ENCODE measurements at places on chromosomes 12 and 14.

DNA sequence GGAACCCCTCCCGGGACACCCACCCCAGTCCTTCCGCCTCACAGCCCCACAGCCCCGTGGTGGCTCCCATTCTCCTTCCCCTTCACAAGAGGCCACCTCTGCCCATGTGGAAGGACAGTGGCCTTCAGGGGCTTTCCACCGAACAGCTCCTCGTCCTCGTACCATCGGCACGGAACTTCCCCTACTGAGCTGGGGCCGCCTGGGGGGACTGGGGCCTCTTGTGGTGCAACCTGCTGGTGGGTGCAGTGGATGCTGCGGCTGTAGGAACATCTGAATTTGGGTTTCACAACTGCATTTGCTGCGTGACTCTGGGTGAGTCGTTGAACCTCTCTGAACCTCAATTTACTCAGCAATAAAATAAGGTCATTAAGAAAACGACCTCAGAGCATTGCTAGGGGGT lies 50.9 kb downstream of the RFLNA start:
- no peak for DNase-seq

GRCh38 chr12:129873111-129873832 lies 30.6 kb downstream of the TMEM132D start:
- DNase-seq, result no peak

- peak; percentile 97 for DNase-seq
These were observed 273.1 kb downstream of the C12orf50 start for GRCh38 chr12:87756111-87756510.

GRCh38 chr12:59115526-59115925 lies 195.2 kb upstream of the LRIG3 start:
- no peak for DNase-seq

DNA sequence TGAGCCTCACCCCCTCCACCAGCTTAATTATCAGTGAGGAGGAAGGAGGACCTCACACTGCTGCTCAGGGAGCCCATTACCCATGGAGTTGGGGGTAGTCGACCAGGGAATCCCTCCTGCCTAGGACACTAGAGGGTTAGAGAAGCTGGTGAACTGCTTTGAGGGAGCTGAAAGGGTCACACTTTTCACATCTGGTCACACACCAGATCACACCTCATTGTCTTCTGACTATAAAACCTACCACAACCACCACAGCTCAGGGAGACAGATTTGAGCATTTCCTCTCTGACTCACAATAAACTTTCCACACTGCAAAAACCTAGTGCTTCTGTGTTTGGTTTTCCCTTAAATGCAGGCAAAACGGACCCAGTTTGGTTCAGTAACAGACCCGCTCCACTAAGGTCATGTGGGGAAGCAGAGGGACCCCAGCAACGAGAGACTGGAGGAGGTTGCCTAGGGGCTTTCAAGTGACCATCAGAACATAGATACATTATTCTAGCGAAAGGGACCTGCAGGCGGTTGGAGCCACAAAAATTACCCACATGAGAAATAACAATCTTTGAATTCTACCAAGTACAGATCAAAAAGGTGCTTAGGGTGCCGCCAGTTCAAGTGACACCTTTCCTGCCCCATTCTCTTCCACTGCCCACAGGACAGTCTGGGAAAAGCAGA lies 151.4 kb upstream of the AVPR1A start:
- no peak for DNase-seq

DNA sequence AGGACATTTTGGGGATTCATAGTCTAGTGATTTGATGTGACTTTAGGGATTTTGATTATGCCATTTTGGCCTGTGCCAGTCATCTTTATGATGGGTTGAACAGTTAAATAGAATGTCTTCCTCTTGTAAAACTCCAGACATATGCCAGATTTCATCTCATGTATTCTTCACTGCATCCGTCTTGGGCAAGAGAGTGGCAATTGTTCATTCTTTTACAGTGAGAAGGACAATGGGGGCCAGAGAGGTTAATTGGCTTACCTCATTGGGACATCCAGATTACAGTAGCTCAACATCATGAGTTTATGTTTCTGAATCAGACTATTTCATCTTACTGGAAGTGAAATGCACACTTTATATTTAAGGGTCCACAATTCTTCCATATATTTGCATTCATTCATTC lies 108.2 kb upstream of the SLC38A2 start:
- no peak for DNase-seq

- DNase-seq, result no peak
These were observed 139.0 kb upstream of the CCDC198 start for GRCh38 chr14:57632649-57633048.

DNA sequence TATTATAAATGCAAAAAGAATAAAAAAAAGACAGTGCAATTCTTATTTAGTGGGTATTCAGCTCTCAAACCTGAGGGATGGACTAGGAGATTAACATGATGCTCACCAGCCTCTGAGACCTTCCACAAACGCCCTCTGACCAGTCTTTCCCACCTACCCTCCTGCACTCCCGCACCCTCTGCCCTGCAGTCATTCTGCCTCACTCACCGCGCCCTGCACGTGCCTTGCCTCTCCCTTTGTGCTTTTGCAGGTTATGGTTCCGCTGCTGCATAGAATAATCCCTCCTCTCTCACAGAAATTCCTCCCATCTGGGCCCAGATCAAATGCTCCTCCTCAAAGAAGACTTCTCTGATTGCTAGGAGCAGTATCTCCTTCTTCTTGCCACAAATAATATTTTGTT lies 28.5 kb upstream of the TMCC3 start:
- DNase-seq, result no peak

GRCh38 chr12:6873094-6874014 lies at the start of gene SPSB2:
TSS of gene SPSB2 (minus strand) at chr12:6873303. CDS start at chr12:6872901, 402 bp downstream.
- peak; percentile 89 for DNase-seq

- DNase-seq, result no peak
These were observed 34.0 kb downstream of the GRIN2B start for GRCh38 chr12:13947276-13947946.

GRCh38 chr12:8658346-8658745 lies 4.3 kb downstream of the MFAP5 start:
- DNase-seq, result no peak

DNA sequence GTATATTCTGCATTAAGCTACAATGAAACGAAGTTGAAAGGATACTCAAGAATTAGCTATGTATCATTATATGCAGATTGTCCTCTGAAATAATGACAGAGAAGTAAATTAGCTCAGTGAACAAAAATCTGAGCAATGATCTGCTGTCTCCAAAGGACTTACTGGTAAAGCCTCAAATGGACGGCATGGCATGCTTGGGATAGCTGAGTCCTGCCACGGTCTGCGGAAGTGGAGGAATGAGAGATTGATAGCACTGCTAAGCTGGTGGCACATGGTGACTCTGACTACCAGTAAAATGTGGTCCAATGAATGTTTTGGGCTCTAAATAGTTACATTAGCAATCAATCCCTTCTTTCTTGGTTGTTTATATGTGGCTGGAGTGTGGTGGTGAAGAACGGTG lies 3.7 kb upstream of the DENND5B start:
- no peak for DNase-seq

GRCh38 chr12:104695453-104696148 lies 238.9 kb downstream of the CHST11 start:
- peak; percentile 96 for DNase-seq

DNA sequence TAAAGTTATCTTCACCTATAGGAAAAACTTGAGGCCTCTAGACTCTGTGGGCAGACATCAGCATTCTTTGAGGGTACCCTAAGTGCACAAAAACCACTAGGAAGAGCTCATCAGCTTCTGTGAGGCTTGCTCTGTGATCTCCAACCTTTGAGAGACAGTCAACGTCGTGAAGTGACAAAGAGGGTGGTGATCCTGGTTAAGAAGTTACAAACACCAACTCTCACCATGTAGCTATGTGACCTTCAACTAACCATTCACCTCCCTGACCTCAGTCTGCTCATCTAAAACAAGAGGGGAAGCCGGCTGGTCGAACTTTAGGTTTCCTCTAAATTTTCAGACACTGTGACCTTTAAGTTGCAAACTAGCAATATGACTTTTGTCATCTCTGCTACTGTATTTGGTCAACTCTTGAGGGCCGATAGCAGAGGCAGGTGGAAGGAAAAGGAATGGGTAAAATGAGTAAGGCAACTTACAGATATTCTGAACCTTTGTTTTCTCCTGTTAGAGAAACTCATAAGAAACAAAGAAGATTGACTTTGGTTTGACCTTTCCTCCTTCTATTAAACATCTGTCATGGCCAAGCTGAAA lies 103.2 kb upstream of the PARP11 start:
- DNase-seq, result no peak

DNA sequence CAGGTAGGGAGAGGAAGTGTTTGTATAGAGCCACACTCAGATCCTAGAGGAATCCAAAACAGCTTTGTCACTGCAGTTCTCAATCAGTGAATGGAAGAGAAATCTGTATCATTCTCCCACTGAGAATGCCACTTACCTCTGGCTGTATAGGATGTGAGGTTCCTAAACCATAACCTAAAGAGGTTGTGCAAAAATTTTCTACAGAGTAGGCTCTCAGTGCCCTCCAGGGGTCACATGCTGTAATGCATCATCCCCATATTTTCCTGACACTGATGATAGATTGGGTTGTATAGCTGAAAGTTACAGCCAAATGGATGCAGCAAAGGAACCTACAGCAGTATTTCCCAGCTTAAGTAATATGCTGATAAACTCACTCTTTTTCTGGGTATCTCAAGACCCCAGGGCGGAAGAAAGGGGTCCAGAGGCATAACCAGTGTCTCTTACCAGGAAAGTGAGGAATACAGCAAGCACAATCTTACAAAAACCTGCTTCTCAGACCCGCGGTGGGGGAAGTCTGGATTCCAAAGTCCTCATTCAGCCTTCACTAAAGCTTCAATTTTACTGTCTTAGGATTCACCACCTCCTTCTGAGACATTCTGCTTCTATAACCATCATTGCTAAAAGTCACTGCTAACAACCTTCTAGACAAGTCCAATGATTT lies 3.8 kb downstream of the BCDIN3D start:
- DNase-seq, result no peak

- no peak for DNase-seq
These were observed 264.4 kb downstream of the FOXG1 start for GRCh38 chr14:29030970-29031369.

DNA sequence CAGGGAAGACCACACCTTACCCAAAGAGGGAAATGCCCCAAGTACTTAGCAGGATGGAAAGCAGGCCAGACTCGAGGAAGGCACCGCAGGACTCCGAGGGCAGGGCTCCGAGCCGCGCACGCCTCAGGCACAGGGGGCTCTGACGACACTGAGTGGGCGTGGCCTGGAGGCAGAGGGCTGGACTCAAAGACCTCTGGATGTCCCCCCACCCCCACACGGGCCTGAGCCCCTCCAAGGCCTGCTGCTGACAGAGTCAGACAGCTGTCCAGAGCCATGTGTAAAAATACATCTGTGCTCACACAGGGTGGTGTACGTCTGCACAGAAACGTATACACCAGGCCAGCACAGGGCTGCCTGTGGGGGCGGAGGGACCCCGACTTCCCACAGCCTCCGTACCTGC lies 1.4 kb downstream of the AKT1 start:
- DNase-seq, result no peak

- DNase-seq, result no peak
These were observed 45.4 kb upstream of the CCND2 start for GRCh38 chr12:4228122-4228580.

DNA sequence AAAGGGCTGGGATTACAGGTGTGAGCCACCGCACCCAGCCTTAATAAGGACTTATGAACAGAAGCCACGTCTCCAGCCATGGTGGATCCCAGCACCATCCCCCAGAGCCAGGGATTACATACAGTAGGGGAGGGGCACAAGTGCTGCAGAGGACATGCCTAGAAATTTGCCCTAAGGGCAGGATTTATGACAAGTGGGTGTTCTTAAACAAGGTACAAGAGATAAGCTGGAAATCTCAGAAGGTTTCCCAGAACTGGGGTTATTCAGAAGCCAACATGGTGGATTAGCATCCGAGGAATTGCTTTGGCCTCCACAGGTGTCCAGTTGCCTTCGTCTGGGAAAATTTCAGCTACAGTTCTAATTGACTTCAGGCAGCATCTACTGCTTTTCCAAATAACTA lies 114.4 kb upstream of the EGLN3 start:
- no peak for DNase-seq

GRCh38 chr12:122878780-122879612 lies 16.9 kb downstream of the VPS37B start:
- no peak for DNase-seq

GRCh38 chr12:68506619-68507018 lies 104.1 kb upstream of the RAP1B start:
- DNase-seq, result no peak

- no peak for DNase-seq
These were observed 6.1 kb downstream of the RHOF start for GRCh38 chr12:121787063-121788025.

DNA sequence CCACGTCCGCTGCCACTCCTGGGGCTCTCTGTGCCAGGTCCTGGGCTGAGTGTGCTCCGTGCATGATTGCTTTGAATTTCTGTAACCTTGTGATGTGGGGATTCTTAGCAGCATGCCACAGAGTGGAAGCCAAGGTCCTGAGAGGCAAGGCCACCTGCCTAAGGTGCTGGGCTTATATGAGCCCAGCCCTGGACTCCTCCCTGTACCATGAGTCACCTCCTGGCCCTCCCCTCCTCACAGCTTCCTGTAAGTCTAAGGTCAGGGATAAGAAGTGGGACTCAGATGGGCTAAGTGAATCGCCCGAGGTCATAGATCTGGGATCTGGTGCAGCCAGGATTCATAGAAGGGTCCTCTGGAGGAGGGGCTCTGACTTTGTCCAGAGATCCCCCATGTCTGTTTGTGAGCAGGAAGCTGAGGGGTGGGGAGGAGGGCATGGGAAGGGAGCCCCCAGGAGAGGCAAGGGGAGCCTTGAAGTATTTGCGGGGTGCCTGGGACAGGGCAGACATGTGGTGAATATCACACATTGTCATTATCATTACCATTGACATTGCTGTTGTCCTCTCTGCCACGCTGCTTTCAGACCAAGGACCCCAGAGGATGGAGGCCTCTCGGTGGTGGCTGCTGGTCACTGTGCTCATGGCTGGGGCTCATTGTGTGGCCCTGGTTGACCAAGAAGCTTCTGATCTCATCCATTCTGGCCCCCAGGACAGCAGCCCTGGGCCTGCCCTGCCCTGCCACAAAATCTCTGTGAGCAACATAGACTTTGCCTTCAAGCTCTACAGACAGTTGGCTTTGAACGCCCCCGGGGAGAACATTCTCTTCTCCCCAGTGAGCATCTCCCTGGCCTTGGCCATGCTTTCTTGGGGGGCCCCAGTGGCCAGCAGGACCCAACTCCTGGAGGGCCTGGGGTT lies 28.8 kb downstream of the SERPINA3 start:
- DNase-seq, result no peak

- DNase-seq, result no peak
These were observed 105.4 kb downstream of the PAPLN start for GRCh38 chr14:73342670-73343069.

GRCh38 chr14:24513009-24513408 lies 4.9 kb upstream of the CMA1 start:
- DNase-seq, result no peak

- DNase-seq, result no peak
These were observed 146.8 kb upstream of the RASSF8 start for GRCh38 chr12:25811656-25812126.

DNA sequence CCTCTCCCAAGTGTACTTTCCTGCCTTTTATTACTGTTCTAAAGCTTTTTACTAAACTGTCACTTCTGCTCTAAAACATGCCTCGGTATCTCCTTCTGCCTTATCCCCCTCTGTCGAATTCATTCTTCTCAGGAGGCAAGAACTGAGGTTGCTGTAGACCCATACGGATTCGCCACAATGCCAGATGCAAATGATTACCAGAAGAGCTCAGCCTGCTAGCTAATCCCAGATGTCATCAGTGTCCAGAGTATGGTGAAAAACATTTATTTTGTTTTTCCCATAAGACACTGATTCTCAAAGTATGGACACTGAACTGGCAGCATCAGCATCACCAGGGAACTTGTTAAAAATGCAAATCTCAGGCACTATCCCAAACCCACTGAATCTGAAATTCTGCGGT lies 359.3 kb downstream of the TMTC2 start:
- no peak for DNase-seq

- no peak for DNase-seq
These were observed 112.3 kb upstream of the TSPAN8 start for GRCh38 chr12:71270057-71270456.

Data from smooth muscle cell of the brain vasculature (primary cell).